SJSA1 (cell line): ENCODE measurements at places on chromosomes 3 and 15.

- no peak for DNase-seq
These were observed 6.9 kb downstream of the MITF start for GRCh38 chr3:69746119-69746518.

- DNase-seq: no peak
These were observed 82.3 kb downstream of the ST6GAL1 start for GRCh38 chr3:187012609-187013051.

DNA sequence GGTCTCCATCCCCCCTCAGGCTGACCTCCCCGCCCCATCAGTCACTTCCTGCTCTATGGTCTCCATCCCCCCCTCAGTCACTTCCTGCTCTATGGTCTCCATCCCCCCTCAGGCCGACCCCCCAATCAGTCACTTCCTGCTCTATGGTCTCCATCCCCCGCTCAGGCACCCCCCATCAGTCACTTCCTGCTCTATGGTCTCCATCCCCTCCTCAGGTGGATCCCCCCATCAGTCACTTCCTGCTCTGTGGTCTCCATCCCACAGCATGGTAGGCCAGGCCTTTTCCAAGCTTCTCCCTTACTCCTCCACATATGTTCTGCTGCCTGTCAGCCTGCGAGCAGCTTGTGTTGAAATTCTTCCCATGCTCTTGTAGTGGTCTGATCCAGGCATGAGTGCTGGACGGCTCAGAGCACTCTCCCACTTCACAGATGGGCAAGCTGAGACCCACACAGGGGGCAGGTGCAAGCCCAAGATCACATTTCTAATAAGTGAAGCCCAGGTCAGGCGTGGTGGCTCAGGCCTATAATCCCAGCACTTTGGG, 36.8 kb downstream of the BDH1 start:
- no peak for DNase-seq

DNA sequence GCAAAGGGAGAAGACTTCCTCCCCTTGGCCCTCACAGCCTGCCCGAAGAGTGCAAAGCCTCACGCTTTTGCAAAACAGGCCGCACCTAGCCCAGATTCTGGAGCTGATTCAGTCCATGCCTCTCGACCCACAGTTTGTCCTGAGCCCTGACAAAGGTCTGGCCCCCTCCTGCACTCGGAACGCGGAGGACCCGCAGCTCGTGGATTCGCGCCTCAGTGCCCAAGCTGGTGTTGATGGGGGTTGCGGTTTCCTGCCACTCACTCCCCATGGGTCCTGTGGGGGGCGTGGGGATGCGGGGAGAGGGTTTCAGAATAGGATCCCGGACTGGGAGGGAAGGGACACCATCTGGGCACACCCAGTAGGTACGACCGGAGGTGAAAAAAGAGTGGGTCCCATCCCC, 594 bp upstream of the CRABP1 start:
- DNase-seq: no peak

GRCh38 chr3:17092583-17092933, 207.8 kb downstream of the PLCL2 start:
- DNase-seq: no peak

GRCh38 chr3:102002056-102002455, 152.7 kb downstream of the NFKBIZ start:
- no peak for DNase-seq

DNA sequence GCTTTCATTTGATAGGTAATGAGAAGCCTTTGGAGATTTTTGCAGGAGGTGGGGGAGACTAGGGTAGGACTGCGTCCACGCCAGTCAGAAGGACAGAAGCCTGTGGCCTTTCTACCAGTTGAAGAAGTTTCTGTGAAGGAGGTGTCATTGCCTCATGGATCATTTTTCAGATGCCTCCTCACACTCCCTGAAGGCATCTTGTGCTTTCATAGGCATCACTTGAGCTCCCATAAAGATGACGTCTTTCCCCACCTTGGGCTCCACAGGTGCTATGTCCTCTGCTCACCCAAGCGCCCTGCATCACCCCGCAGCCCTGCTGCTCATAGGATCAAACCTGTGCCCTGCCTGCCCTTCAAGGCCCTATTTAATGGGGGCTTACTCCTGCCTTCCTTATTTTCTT, 7.5 kb upstream of the ITGA11 start:
- no peak for DNase-seq
